ENCODE measurements at places on chromosomes 3 and 15.

- no peak for DNase-seq
Observed at GRCh38 chr3:37855363-37855970, 6.2 kb upstream of the CTDSPL start.

DNA sequence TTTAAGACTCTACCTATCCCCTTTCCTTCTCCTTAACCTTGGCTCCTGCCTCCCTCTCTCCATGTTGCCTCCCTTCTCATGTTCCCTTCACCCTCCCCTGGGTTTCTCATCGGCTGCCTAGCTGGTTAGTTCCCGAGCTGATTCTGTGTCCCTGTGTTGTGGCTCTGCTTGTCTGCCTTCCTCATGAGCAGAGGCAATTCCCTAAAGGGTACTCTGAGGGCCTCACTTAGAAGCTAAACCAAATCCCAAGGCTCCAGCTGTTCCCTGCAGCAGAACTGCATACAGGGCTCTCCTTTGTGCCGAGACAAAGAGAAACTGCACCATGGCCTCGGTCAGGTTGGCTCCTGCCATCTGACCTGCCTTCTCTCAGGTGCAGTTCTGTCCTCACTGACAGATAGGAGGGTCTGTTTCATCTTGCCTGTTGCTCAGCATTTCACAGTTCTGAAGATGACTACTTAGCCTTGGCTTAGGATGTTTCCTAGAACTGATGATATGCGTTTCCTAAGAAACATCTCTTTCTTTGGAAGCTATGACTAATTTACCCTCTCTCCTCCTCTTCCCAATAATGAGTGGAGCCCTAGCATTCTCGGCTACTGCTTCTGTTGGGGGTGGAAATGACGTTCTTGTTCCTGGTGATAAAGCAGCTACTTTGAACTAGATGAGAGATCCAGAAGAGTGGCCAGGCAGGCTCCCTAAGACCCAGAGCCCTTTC lies 27.1 kb downstream of the DUOX1 start:
- DNase-seq, result no peak

DNA sequence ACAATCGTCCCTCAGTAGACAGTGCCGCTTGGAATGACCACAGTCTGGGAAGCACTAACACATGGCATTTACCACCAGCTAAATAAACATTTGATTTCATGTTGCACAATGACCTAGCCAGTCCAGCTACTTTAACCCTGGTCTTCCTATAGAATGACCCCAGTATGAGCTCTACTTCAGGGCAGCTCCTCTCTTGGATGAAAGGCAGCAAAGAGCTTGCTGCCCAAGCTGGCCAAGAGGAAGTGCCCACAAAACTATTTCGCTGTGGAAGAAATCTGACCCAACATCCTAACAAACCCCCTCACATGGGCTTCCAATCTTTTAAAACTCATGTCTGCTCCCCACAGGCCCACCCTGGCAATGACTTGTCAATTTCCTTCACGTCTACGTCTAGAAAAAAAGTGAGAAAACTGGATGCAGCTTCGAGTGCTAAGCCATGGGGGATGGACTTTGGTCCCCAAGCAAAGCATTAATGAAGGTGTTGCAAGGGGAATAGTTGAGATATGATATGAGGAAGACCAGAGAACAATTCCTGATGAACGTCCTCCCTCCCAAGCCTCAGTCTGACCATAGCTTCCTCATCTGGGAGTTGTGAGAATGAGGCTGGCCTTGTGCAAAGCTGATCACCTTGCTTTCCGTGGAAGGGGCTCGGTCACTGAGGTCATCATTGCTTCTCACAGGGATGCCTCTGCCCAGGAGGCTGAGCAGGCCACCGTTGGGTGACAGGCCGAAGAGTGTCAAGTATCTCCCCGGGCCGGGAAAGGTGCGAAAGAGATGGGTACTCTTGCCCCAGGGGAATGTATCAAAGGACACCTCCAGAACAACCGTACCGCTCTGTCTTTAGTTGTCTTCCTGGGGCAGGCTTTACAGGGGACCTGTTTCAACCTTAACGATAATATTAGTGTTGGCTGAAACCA lies 964 bp downstream of the SLC25A20 start:
- no peak for DNase-seq

DNA sequence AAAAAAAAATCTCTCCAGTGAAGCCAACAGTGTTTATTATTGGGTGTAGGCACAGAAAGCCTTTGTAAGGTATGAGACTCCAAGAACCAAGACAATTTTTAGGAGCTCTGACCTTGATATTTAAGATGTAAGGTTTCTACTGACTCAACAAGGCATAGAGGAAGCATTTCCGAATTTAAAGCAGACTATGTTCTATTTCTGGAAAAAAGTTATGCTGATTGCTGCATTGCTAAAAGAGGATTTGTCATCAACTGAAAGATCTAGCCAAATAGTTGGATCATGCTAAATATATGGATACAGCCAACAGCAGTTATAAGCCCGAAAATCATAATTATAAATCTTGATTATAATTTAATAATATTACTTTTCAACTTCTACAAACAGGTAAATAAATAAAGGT lies 53.3 kb upstream of the MELTF start:
- no peak for DNase-seq

DNA sequence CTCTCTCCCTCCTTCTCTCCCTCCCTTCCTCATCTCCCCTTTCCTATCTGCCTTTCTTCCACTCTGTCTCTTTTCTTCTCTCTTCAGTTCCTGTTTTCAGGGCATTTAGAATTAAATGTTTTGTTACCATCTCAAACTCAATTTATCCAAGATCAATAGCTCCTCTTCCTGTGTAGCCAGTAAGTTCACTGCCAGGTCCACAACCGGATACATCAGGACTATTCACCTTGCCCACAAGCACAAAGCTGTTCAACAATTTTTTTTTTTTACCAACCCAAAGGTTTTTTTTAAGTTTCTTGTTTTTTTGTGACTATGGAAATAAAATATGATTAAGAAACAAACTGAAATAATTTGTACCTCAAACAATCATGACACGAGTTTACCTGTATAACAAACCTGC lies 26.1 kb downstream of the FBN1 start:
- no peak for DNase-seq

GRCh38 chr3:156298014-156298413 lies 177.6 kb downstream of the KCNAB1 start:
- DNase-seq, result no peak

DNA sequence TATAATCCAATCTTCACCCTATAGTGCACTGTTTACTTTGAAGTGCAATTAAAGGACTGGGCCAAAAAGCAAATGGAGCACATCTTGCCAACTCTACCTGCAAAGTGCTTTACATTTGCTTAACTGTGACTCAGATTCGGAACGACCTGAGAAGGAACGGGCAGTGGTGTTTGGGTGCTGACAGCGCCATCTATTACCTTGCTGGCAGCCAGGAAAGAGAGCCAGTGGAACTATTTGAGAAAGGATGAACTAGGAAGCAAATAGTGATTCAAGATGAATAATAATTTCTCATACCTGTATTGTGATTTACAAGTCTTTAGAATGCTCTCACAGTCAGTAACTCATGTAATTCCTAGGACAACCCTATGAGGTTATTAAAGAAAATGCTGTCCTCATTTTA lies 312.9 kb downstream of the PDCD6IP start:
- no peak for DNase-seq

DNA sequence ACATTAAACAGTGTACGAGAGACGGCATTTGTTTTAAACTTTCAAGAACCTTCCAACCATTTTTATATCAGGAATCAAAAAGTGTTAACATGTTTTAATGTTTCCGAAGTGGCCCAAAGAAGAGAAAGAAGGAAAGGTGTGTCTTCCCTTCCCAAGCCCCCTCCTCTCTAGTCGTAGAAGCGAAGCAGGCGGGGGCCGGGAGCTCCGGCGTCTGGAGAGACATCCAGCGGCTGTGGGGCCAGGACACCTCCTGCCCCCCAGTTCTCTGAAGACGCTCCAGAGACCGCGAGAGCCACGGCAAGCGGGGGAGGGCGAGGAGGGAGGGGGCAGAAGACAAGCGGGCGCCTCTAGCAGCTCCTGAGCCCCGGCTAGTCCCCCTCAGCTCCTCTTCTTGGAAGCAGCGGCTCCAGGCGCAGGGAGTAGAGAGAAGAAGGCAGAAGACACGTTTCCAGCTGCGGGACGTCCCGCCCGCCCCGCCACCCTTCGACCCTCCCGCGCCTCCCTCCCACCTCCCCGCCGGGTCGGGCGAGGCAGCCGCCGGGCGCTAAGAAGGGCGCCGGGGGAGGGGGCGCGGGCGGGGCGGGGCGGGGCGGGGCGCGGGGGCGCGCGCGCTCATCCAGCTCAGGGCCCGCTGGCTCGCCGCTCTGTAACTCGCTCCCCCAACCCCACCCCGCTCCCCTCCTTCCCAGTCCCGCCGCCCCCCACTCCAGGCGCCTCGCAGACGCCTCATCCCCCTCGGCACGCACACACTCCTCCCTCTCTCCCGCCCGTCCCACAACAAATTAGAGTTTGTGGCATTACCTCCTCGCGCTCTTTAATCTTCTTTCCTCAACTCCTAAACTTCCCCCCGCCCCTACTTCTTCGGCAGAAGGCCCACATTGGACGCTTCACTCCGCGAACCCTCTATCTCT lies at the start of gene ZBTB20:
ZBTB20 (minus strand) TSS at position 871 of the 911 bp plus-strand sequence.
- no peak for DNase-seq

DNA sequence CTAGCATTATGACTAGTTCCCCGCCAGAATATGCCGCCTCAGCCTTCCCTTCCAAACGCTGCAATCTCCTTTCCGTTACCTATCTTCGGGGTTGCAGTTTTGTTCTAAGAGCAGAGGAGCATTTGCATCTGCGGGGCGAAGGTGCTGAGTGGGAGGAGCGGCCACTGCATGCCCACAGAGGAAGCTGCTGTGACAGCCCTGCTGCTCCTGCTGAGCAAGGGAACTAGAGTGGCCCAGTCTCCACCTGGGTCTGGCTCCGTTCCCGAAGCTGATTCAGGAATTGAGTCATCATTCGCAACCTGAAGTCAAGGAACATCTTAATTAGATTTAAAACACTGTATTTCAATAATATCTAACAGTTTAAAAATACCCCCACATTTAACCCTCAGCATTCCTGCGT lies 98.2 kb upstream of the TJP1 start:
- DNase-seq, result peak; percentile 78

DNA sequence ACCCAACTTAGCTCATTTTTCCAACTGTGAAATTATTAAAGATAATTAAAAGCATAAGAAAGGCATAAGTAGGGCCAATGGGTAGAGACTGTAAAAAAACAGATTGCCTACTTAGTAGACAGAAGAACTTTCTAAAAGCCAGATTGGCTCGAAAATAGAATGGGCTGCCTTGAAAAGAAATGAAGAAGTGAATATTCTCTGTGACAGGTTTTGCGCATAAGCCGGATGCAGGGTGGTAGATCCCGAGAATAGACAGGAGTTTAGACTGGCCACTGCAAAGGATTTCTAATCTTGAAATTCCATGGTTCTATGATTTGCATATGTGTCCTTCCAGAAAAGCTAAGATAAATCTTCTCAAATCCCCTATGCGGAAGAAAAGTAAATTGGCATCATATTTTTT lies 173.3 kb upstream of the ICE2 start:
- DNase-seq, result no peak

- DNase-seq, result no peak
Observed at GRCh38 chr15:90004252-90004651, 3.1 kb downstream of the ZNF710 start.

DNA sequence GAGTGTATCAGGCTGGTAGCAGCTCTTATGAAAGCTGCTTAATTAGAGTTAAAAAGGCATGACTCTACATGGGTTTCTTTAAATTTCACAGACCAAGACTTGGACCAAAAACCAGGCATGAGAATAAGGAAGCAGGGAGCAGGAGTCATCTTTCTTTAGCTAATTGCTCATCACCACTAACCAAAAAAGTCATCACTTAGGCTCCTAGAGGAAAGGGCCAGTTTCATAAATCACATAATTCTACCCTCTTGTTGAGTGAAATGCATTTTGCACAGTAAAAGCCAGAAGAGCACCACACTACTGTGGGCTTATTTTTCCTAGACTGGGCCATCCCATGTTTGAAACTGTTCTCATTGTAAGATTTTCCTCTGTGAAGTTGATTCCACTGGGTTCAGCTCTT lies 175.6 kb downstream of the GREM1 start:
- DNase-seq, result no peak

DNA sequence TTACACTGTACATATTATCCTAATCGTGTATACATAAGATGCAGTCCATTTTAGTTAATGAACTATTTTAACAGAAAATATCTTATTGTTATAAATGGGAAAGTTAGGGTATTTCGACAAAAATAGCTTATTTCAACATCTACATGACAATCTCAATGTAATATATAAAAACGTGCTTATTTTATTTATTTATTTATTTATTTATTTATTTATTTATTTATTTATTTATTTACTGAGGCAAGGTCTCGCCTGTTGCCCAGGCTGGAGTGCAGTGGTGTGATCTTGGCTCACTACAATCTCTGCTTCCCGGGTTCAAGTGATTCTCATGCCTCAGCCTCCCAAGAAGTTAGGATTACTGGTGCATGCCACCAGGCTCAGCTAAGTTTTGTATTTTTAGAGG lies 614.2 kb downstream of the CADM2 start:
- no peak for DNase-seq

DNA sequence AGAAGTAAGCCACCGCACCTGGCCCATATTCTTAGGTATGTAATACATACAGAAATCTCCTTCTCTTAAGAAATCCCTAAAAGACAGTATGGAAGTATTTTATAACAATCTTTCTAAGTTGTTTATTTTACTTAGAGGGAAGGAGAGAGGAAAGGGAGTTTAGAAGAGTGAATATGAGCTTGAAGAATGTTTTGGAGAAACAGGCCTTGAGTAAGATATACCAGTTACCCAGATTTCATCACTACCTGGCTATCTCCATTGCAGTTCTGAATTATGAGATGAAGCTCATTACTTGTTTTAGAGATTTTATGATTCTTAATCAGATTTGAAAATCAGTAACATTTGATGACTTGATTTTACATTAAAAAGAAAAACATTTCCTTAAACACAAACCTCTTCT lies 71.9 kb downstream of the DCUN1D1 start:
- no peak for DNase-seq

DNA sequence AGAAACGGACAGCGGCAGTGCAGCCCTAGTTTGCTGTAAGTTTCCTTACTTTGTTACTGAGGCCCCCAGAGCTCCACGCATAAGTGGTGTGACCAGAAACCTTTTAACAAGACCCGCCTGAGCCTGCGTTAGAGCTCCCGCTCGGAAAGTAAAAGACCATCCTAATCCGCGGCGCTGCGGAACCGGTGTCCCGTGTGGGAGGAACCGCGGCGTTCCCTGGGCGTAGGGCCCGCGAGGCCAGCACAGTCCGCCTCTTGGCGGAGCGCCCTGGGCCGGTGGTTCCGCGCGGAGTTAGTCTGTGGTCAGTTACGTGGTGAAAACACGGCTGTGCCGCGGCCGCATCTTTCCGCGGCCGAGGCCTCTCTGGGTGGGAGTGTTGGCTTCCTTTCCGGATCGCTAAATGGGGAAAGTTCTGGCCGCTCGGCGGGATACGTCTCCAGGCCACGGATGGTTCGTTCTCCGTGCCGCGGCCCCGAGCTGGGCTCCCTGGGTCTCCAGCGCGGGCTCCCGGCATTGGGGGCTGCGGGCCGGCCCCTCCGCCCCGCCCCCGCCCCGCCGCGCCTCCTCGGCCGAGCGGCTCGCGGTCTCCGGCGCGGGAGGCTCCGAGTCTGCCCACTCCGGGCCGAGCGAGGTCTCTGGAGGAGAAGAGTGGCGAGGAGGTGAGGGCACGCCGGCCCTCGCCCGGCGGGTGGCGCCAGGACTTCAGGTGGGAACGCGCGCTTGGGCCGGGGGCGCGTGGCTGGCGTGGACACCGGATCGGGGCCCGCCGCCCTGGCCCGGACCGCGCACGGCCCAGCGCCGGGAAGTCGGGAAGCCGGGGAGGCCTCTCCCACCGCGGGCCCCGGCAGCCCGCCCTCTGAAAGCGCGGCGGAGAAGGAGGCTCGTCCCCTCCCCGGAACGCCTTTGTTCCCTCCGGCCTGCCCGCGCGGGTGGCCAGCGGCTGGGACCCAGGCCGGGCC lies 754 bp downstream of the B3GNT5 start:
- no peak for DNase-seq
